Activated T-helper 9 cell treated with anti-CD3 and anti-CD28 coated beads, Interleukin-2, amount 50 U/mL, for 16 hours (primary cell): ENCODE measurements at places on chromosomes 2 and 18.

GRCh38 chr2:21451403-21451802 is 327.6 kb downstream of the TDRD15 start:
- no peak for DNase-seq

- DNase-seq: no peak
Observed at GRCh38 chr2:170141865-170142264, 36.1 kb upstream of the MYO3B start.

DNA sequence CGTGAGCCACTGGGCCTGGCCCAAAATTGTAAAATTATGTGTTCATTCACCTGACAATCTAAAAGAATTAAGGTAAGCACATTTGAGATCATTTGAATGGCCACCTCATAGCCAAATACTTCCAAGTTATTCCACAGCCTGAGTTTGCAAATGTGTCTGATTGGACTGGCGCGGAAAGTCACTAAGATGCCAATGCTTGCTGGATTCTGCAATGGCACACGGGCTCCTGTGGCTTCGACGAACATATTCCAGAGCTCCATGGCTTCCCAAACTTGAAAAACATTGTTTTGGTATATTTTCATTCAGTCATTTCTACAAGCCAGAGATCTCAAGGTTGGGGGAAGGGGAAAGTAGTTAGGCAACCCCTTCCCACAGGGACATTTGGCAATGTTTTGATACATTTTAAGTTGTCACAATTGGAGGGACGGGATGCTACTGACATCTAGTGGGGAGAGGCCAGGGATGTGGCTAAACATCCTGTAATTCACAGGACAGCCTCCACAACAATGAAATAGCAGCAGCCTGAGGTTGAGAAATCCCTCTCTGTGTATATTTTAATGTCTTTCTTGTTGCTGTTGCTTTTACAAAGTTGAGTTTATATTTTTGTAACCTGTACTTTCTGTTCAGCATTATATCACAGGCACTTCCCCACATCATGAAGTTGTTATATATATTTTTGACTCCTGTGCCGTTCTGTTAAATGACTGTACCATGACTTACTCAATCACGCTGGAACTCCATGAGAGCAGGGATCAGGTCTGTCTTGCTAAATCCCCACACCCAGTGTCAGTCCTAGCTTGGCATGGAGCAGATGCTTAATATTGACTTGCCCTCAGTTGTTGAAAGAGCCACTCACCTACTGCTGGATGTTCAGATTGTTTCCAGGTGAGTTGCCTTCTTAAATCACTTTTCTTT is 56.9 kb downstream of the COL4A4 start:
- DNase-seq: no peak

DNA sequence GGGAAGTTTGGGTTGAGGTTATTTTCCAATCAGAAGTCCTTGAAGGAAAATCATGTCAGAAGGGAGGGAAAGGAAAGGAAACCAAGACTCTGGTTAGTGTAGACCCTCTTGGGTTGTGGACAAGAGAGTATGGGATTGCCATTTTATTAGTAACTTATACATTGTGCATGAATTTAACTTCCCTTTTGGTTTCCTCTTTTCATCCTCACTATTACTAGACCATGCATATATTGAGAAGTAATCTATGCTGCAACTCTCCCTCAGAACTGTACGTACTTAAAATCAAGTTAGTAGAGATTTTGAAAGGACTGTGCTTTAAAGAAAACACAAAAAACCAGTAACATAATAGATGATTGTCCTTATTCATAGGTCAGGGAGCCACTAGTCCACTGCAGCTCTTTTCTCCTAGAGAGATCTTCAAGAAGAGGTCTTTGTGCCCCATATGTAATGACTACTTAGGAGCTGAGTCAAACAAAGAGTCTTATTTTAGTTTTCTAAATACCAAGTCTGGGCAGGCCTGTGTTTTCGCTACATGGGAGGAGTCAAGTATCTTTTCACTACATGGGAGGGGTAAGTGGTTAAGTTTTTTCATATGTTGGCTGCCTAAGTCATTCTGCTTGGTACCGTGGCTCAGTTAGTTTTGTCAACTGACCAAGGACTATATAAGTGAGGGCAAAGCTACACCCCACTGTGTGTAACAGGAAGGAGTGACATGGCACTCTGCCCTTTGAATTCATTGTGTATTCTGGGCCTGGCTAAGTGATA is 25.2 kb upstream of the FAM117B start:
- DNase-seq: no peak

- DNase-seq: no peak
Observed at GRCh38 chr18:26336572-26336971, 110.3 kb downstream of the TAF4B start.
